ENCODE measurements at places on chromosomes 16 and 17.

DNA sequence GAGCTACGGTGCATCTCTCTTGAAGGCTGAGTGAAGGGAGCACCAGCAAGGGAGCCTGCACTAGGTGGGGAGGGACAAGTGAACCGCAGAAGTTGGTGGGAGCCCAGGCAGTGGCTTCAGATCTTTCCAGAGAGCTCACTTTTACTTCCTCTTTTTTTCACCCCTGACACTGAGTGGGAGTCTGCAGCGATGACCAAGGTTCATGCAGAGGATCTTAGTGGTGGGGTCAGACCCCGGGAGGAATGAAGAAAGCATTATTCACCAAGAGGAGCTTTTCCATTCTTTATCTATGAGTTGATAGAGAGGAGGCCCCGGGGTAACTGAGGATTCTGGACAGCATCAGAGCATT, 3.0 kb upstream of the CCL2 start:
- no peak for DNase-seq

GRCh38 chr16:56988161-56988947, 1.0 kb upstream of the NLRC5 start:
- peak; percentile 21 for DNase-seq

GRCh38 chr16:3212567-3212966, 22.4 kb downstream of the ZNF200 start:
- DNase-seq: no peak

GRCh38 chr16:30785126-30786106, 1.6 kb downstream of the ZNF629 start:
- DNase-seq: no peak

- no peak for DNase-seq
Observed at GRCh38 chr16:72901000-72901627, 146.8 kb downstream of the ZFHX3 start.

DNA sequence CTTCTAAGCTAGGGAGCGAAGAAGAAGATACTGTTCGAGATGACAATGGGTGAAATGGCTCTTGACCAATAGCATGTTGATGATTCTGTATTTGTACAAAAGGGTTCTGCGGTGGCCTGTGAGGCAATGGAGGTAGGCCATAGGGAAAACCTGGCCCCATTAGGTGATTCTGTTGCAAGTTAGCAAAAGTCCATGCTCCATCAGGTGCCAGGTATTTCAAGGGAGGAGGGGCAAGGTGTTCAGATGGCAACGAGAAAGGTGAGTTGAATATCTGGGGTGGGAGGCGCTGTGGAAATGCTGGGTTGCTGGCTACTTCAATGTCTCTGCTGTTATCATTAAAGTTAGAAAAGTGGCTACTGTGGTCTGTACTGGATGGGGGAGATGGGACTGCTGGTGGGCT, 62.8 kb downstream of the CACNG1 start:
- no peak for DNase-seq

GRCh38 chr16:24302636-24303035, 46.5 kb downstream of the CACNG3 start:
- no peak for DNase-seq

- no peak for DNase-seq
Observed at GRCh38 chr17:7421186-7421585, 1.1 kb downstream of the SPEM1 start.

DNA sequence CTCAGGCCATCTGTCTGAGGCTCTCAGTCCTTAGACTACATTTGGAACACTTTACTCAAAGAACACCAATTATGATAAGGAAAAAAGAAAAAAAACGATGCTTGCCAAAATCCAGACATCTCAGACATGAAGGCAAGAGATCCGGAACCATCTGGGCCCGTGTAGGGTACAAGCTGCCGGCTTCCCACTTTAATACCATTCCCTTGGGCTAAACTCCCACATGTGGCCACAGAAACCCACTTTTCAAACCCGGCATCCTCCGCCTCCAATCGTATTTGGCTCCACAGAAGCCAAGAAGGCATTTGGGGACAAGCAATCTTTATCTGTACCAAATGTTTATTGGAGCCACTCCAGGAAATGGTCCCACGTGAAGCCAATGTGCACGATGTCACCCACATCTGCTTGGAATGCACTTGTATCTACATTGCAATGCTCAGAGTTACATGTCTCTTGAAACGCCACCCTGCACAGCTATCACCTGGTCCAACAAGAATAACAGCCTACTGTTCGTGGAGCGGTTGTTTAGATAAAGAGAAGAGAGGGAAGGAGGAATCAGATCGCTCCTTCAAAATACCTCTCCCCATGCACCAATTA, 33.5 kb downstream of the XYLT1 start:
- no peak for DNase-seq

DNA sequence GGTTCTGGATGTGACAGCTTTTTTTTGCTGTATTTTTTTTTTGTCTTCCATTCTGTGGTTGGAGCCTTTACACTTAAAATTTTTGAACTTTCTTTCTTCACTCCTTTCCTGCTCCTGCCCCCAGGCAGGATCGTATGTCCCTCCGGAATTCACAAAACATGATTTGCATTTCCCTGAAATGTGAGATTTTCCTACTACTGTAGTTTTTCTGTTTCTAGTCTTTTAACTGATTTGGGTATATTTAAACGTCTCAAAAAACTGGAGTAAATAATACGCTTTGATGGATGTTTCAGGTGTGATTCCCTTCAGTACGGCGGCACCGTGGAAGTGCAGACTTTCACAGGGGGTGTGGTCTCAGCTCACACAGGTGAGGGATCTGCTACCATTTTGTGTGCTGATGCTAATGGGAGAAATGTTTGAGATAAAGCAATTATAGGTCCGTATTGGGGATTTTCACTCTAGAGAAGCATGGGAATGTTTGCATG, 686 bp downstream of the SRCAP start:
- no peak for DNase-seq

DNA sequence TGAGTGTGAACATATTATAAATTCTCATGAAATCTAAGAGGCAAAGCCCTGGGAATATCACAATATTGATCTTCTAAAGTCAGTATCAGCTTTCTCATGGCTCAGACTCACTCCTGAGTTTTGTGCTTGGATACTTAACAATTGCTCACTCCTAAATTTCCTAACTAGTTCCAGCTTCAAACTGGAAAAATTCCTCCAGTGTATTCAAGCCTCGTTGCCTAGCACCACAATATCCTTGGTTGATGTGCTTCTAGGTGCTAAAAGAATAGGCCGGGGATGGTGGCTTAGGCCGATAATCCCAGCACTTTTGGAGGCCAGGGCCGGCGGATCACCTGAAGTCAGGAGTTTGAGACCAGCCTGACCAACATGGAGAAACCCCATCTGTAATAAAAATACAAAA, 62.5 kb downstream of the XYLT1 start:
- DNase-seq: peak; percentile 21

DNA sequence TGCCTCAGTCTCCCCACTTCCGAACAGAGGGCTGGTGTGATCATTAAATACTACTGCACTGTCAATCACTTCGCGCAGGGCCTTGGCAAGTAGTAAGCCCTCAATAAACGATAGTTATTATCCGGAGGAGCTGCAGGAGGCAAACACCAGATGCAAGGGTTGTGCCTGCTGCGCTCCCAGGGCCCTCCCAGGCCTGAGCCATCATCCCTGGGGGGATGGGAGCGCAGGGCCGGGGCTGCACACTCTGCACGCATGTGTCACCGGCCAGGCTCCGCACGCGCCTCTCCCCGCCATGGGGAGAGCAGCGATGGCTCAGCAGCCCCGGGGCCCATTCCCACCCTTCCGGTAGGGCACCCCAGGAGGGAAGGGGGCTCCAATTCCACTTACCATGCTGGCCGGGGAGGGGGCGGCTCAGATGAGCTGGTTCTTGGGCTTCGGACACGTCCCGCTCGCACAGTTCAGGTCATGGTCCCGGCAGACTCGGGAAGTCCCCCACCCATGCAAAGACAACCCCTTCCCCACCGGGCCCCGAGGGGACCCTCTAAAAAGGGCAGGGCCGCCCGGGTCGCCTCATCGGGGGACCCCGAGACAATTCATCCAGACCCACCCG, 681 bp downstream of the XPO6 start:
- peak; percentile 72 for DNase-seq
